ENCODE measurements at places on chromosomes 1 and 21.

- peak; percentile 85 for DNase-seq
Observed at GRCh38 chr1:229043115-229043514, 227.8 kb upstream of the RAB4A start.

DNA sequence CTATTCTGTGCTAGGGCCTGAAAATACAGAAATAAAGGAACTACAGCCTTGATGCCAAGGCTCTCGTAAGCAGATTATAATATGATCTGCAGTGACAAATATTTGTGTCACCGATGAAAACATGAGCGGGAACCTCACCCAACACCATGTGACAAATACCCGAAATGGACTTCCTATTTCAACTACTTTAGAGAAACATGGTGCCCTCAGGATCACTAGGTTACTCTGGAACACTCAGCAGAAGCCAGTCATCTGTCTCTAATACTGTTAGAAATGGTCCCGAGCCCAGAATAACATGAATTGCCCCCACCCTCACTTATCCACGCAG, 463 bp upstream of the VAMP3 start:
- DNase-seq = peak; percentile 71

DNA sequence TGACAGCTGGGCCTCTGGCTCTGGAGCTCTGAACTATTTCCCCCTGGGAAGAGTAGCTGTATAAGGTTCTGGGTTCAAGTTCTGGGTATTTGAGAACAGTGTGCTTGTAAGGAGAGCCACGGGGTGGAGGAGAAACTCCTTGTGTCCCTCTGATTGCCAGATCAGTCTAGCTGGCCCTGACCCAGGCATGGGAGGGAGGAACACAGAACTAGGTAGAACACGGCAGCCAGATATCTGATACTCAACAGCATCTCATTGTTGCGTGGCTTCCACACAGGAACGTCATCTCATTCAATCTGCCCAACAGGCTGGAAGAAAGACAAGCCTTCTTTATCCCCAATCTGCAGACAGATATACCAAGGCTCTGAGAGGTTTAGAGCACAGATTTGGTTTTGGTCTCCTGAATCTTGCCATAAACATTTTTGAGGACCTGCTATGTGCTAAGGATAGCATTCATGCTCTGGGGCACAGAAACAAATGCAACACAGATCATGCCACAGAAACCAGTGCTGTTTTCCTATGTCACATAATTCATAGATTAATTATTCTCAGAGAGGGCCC, 83.8 kb downstream of the PLXNA2 start:
- no peak for DNase-seq

DNA sequence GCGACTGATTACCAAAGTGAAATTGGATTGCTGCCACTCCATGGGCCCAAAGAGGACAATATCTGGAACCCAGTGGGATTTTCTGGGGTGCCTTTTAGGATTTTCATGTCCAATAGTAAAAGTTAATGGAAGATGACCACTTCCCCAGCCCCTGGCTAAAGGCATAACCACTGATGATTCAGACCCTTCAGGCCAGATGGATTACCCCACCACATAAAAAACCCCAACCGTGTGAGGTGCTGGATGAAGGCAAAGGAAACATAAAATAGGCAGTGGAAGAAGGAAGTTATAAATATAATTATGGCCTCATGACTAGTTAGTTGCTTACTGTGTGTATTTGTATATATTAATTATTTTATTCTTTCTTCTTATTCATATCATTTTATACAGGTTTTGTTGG, 40.2 kb upstream of the IL10 start:
- peak; percentile 32 for DNase-seq

DNA sequence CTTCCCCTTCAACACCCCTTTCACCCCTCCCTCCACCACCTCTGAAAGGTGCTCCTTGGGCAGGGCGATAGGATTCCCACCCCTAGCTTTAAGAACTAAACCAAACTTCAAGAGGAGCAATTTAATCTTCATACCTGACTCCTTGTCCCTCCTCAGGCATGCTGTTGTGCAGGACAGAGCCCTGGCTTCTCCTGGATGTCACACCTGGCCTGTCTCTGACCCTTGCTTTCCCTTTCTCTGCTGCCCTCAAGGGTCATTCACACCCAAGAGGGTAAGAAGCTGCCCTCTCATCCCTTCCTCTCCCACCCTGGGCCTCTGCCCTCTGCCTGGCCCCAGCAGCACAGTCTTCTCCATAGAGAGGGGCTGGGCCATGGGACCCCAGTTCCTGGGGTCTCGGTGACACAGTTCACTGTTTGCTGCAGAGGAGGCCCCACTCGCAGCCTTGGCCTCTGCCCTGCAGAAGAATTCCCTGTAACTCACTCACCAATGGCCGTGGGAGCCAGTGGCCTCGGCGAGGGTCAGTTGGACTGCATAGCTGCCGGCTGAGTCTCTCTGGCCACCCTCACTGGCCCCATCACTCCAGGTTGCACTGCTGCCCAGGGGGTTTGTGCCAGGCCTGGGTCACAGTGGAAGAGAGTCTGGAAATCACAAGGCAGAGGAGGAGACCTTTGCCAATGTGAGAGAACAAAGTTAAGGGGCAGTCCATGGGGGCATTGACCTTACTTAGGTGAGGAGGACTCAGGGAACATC, 28.4 kb upstream of the LHX4 start:
- DNase-seq = no peak

DNA sequence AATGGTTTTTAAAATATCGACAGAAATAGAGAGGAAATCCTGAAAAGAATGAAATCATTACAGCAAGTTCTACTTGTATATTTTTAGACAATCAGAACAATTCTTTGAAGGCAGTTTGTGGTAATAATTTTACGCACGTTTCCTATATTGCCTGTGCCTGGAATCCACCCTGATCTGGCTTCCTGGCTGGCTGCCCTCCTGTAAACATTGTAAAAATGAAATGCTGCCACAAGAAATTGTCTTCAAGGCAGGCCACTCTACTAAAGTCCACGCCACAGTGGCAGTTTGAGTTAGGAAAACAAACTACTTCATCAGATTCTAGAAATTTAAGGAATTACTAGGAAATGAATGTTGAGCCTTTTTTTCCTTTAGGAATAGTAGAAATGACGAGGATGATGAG, 454.5 kb upstream of the NR5A2 start:
- no peak for DNase-seq

DNA sequence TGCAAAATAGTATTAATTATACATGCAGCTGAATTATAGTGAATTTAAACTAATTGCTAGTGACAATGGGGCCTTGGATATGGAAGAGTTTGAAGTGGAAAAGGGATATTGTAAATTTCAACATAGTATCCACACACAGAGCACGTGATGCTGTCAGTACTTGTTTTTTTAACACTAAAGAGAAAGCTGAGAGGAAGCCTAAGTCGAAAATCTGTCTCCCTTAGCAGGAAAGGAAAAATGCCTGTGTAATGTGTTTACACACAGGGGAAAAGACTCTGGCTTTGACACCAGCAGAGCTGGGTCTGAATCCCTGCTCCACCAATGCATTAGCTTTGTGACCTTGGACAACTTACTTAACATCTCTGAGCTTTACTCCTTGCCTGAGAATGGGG, 42.6 kb downstream of the PCSK9 start:
- DNase-seq = no peak

Measured in suppressor macrophage (primary cell).